ENCODE measurements at places on chromosomes 7 and 10. TPM values are rescaled to one million over a fixed set of nuclear protein-coding genes. Genes with fewer than 3 reads are reported as not detected.

Gene MLXIPL
- 0.63 TPM for total RNA-seq

- no peak for DNase-seq
Measured at GRCh38 chr7:124697746-124698145, 67.8 kb downstream of the GPR37 start.

Gene SLC16A9
- 5.7 TPM for total RNA-seq

Gene NFE2L3
- 69.0 TPM for total RNA-seq

GRCh38 chr7:134351424-134351823 is 34.7 kb upstream of the SLC35B4 start:
- DNase-seq: peak; percentile 19

DNA sequence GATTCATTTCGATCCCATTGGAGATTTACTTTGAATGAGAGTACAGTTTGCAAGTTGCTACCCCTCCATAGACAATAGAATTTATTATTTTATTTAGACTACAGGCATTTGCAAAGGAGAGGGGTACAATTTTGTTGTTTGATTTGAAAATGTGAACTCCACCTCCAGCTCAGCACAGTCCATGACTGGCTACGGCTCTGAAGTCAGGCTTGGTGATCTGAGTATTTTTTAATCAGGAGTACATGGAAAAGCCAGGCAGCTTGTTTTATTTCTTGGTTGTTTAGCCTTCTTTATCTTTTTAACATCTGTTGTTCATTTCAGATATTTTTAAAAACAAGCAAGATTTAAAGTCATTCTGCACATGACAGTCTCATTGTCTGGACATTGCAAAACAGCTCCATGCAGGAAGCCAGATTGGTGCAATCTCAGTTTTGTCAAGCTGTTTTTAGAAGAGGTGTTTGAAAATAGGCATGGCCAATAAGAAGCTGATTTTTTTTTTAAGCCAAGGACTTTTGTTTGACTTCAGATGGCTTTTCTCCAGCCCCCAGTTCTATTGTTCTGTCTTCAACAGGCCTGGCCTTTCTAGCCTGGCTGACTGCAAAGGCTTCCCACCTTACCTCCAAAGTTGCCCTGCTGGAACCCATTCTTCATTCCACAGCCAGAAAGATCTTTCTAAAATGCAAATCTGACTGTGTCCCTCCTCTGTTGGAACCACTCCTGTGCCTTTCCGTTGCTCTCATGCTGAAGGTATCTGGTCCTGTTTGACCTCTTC is 12.2 kb downstream of the PLXDC2 start:
- DNase-seq: peak; percentile 27

Gene CFAP46
- 0.70 TPM for total RNA-seq

DNA sequence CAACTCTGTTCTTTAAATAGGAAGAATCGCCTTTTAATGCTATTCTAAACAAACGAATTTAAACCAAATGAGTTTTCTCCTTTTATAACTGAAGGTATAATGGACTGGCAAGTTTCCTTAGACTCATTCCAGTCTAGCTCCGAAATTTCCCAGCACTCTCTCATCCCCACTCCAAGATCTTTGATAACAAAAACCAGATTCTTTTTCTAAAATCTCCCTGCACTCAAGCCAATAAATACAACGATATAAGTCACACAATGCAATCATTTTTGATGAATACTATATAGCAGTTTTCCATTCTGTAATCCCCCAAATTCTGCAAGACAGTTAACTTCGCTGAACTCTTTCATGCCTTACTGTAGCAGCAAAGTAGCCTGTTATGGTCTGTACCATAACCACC is 1.9 kb downstream of the OGA start:
- no peak for DNase-seq

Gene WAPL
- total RNA-seq: 33.5 TPM

GRCh38 chr7:2128601-2129322 is 104.0 kb downstream of the MAD1L1 start:
- DNase-seq: no peak

DNA sequence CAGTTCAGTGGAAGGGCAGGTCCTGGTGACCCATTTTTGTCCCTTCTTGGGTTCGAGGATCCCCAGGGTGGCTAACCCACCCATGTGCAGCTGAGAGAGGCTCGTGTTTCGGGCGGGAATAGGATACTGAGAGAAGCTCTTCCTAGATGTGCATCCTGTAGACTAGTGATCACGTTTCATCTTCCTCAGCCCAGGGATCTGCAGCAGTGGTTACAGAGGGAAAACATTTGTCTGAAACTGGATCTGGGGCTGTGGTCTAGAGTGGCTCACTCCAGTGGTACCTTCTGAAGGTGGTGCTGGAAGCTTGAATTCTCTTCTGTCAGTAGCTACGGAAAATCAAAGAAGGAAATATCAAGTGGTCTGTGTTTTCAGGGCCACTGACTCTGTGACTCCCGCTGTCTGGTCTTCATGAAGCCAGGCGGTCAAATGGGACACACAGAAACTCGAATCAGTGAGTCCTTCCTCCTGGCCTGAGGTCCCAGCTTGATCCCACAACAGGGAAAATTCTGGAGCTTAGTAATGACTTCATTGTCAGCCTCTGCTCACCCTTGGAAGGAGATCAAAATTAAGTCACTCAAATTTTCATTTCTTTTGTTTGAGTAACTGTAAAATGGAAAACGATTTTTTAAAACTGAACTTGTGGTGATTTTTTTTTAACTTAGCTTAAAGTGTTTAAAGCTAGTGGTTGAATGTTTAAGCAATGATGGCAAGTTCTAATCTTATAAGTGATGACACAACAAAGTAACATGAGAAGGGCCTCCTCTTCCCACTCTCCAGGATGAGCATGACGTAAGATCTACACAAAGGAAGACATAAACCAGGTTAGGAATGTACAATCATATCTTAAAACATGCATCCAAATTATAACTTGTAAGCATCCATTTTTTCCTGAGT is 469.3 kb upstream of the KLF6 start:
- no peak for DNase-seq

DNA sequence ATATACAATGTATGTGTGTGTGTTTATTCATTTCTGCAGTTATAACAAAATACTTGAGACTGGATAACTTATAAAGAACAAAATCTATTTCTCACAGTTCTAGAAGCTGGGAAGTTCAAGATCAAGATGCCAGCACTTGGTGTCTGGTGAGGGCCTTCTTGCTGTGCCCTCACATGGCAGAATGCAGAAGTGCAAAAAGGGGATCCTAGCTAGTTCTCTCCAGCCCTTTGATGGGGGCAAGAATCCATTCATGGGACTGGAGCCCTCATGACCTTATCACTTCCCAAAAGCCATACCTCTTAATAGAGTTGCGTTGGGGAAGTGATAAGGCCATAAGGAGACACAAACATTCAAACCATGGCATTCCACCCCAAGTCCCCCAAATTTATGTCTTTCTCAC is 8.4 kb downstream of the GRB10 start:
- DNase-seq: no peak

Gene EBLN1
- total RNA-seq: not detected

GRCh38 chr10:78776756-78777155 is 292.0 kb upstream of the ZMIZ1 start:
- DNase-seq: no peak

DNA sequence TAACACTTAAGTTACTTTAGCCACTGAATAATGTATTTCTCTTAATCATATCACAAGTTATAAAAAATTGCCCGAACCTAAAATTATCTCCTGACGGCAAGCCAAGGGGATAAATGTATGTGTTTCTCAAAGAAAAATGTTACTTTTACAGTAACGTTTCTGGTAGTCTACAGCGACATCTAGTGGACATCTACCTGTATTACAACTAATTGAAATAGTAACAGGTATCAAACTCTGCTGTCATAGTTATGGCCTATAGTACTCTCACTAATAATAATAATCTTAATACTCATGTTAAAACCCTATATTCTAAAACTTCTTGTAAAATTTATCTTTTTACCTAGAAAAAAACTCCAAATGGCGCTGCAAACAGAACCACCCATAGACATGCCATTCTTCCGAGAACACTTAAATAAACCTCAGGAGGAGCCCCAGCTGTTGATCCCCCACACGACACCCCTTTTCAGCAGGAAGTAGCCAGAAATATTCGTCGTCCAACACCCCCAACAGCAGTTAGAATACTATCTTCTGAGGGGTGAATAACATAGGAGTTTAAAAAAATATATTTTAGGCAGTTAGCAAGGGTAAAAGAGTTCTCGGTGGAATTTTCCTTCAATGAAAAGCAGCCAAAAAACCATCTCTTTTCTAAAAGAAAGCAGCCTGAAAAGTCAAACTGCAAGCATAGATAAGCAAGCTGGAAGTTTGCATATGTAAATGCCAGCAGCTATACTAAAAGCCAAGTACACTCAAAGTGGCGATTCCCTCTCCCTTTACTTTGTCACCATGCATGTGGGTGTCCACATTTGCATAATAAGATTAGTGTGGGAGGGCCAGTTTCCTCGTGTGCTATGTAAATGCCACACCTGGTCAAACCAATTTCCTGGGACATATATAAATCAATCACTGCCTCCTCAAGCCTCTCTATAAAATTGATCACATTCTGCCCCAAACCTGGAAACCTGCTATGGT is 40.5 kb upstream of the ZNF107 start:
- peak; percentile 27 for DNase-seq

DNA sequence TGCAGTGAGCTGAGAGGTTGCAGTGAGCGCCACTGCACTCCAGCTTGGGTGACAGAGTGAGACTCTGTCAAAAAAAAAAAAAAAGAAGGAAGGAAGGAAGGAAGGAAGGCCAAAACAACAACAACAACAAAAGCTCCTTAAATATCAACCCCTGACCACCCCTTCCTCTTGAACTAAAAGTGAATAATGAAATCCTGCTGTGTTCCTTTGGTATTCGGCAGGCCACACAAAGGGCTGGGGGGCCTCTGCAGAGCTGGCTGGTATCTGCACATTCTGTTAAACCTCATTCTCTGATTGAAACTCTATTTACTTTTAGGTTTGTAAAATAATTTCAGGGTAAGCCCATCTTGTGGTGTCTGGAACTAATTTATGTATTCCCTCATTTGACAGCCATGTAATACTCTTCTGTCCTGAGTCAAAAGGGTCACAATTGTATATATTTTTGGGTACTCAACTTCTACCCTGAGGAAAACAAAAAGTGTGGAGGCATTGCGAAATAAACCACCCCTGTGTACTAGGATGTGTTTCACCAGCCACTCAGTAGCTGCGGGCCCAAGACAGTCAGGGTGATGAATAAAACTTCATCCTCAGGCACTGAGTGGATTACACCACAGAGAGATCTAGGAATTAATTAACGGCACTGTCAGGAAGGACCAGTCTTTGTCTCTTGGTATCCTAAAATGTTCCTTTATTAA is 446.4 kb upstream of the PFKP start:
- DNase-seq: peak; percentile 41

DNA sequence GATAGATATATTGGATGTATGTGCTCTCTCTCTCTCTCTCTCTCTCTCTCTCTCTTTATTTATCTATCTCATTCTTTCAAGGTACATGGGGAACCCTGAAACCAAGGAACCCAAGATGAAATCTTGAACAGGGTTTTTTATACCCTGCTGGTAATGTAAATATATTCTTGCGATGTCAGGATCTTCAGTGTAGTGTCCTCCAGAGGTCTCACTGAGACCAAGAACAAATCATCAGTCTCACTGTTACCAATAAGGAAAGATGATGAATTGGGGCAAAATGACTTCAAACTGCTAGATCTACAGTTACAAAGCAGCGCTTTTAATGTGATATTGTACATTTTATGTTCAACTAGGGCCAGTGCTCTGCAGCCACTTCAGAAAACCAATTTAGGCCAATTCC is 423.5 kb downstream of the ANKRD7 start:
- DNase-seq: no peak

- no peak for DNase-seq
Measured at GRCh38 chr10:124465003-124465776, 3.6 kb downstream of the LHPP start.

GRCh38 chr10:79314761-79315601 is 32.3 kb upstream of the PPIF start:
- peak; percentile 60 for DNase-seq

DNA sequence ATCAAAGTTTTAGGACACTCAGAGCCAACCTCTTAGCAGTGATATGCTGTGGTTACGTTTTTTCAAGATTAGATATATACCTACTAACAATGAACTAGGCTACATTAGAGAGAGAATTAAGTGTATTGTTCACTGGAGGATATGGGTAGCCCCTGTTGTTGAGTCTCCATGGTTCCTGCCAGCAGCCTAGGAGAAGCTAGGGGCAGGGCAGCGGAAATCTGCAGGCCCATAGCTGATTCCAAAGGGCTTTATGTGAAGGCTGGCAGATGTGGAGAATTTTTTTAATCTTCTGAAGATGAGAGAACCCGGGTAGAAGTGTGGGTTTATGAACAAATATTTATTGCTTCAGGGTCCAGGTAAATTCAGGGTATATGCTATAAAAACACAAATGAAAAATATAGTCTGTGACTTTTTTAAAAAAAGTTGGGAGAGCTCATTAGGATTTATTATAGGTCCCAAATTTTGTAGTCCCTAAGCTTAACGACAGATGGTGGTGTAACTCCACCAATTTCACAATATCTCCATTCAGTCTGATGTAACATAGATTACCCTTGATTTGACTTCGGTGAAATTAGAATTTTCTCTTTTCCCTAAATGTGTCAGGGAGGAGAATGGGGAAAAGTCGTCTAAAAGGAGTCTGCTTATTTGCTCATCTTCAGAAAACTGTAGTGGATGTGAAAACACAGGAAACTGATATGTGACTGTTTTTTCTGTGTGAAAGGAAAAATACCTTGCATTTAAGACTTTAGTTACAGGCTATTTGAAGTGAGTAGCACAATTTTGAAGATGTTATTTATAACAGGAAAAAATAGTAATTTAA is 163.0 kb upstream of the PPP1R3A start:
- DNase-seq: peak; percentile 53

GRCh38 chr10:89642193-89642592 is 2.8 kb downstream of the PANK1 start:
- no peak for DNase-seq

- DNase-seq: no peak
Measured at GRCh38 chr7:696812-697551, 29.5 kb upstream of the DNAAF5 start.

Gene FGL2
- not detected for total RNA-seq

DNA sequence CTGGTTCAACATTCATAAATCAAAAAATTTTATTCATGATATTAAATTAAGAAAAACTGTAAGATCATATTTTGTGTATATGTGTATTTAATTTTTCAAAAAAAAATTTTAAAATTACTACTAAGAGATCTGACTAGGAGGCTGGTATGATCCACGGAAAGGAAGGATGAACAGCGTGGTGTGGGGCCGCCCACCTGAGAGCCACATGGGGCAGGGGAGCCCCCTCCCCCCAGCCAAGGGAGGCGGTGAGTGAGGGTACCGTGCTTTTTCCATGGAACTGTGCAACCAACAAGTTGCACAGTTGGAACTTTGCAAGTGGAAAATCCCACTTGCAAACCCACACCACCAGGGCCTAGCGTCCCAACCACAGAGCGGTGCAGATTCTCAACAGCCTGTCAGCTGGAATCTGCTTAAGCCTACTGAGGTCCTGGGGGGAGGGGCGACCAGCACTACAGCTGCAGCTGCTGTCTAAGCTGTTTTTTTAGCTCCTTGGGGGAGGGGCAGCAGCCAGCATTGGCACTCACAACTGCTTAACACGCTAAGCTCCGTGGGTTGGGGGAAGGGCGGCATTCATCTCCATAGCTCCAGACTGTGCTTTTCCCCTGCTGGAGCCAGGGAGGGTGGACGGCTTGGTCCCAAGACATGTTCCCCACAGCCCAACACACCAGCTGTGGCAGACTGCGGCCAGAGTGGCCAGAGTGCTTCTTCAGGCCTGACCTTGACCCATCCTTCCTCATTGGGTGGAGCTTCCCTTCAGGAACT is 94.2 kb upstream of the IGFBP3 start:
- peak; percentile 53 for DNase-seq

Measured in H7 (cell line).